HCEC 1CT (cell line): ENCODE measurements at places on chromosomes 2 and 18.

GRCh38 chr2:105571445-105571987, 172.7 kb upstream of the FHL2 start:
- no peak for DNase-seq

- no peak for DNase-seq
Observed at GRCh38 chr2:177391822-177392372, 676 bp upstream of the AGPS start.

GRCh38 chr2:66866331-66867062, 431.6 kb downstream of the MEIS1 start:
- no peak for DNase-seq

GRCh38 chr2:177211576-177212105, 953 bp upstream of the HNRNPA3 start:
- no peak for DNase-seq

- no peak for DNase-seq
Observed at GRCh38 chr2:96602330-96602823, 35.7 kb downstream of the KANSL3 start.

- no peak for DNase-seq
Observed at GRCh38 chr2:44168681-44169154, at the start of gene PPM1B. PPM1B (plus strand) TSS chr2:44168875; CDS start chr2:44201200, 32,325 bp downstream.

- no peak for DNase-seq
Observed at GRCh38 chr2:40690525-40690924, 238.6 kb upstream of the SLC8A1 start.

GRCh38 chr2:189128970-189129369, 50.6 kb downstream of the COL5A2 start:
- DNase-seq: no peak
